Mammary epithelial cell (primary cell): ENCODE measurements at places on chromosomes 11 and 22. TPM values are rescaled to one million over a fixed set of nuclear protein-coding genes. Genes with fewer than 3 reads are reported as not detected.

CLNS1A gene
- polyA plus RNA-seq = 118 TPM

SMTNL1 gene
- not detected for polyA plus RNA-seq

MPZL2 gene
- polyA plus RNA-seq = 82.9 TPM

DNA sequence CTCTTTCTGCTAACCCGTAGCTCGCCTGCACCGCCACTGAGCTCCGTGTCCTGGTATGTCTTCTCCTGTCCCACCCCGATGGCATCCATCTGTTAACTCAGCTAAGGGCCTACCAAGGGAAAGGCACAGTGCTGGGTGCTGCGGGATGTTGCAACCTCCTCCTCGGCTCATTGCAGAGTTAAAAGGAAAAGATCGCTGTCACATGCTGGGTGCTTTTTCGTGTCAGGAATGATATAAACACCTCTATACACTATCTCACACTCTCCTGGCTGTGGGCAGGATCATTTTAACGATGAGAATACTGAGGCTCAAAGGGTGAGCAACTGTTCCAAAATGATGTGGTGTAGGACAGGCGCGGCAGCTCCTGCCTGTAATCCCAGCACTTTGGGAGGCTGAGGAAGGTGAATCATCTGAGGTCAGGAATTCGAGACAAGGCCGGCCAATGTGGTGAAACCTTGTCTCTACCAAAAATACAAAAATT, 10.1 kb downstream of the TXN2 start:
- DNase-seq = peak; percentile 76

GRCh38 chr22:45804319-45804985, 132.8 kb downstream of the ATXN10 start:
- DNase-seq = no peak

DNA sequence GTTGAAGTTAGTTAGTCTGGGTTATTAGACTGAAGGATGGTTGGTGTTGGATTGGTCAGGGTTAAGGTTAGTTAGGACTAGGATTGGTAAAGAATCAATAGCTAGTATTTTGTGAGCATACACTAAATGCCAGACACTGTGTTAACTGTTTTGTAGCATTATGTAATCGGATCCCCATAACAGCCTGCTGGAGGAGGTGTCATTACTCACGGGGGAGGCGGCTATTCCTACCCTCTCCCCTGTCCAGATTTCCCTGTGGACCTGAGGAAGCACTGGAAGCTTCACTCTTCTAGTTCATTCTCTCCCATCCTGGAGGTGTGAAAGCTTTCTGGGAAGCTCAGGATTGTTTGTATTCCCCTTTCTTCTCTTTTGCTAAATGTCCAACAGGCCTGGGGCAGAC, 40.5 kb upstream of the KCNJ11 start:
- no peak for DNase-seq
